SHP77 treated with DMSO at 0.1 percent for 48 hours (cell line): ENCODE measurements at places on chromosomes 2 and 18.

DNA sequence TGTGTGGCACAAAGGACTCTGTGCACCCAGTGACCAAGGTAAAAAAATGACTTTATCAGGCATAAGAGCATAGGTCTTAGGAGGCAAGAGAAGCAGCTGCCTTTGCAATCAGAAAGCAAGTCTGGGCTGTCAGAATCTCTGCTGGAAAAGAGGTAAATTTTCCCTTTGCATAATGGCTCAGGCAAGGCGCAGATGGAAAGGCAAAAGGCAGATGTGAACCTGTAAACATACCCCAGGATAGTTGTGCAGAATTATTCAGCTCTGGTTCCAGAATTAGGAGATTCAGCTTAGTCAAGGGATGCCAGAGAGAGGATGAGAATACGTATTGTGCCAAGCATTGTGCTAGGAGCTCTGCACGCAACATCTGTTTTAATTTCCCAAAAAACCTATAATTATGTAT, 258.7 kb downstream of the CLIP4 start:
- no peak for DNase-seq

- DNase-seq = no peak
Observed at GRCh38 chr2:101884423-101884822, 107.3 kb upstream of the IL1R2 start.

- DNase-seq = no peak
Observed at GRCh38 chr2:121059651-121060649, 225.1 kb downstream of the TFCP2L1 start.

DNA sequence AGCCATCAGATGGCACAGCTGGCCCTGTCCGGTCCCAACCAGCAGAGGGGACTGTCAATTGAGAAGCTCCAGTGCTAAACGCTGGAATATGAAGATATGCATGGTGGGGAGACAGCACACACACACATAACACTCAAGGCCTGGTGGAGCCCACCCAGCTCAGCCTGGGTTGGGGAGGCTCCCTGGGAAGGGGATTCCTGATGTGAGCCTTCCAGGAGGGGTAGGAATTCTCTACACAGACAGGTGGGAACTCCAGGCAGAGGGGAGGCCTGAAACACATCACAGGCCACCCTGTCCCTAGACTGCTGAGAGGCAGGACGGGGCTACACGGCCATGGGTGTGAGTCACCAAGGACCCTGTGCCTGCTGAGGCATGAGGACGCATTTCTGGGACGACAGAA, 49.4 kb upstream of the SH3RF3 start:
- no peak for DNase-seq

- DNase-seq = no peak
Observed at GRCh38 chr2:191333911-191334357, 88.7 kb downstream of the MYO1B start.

GRCh38 chr2:21270708-21271122, 146.9 kb downstream of the TDRD15 start:
- no peak for DNase-seq

DNA sequence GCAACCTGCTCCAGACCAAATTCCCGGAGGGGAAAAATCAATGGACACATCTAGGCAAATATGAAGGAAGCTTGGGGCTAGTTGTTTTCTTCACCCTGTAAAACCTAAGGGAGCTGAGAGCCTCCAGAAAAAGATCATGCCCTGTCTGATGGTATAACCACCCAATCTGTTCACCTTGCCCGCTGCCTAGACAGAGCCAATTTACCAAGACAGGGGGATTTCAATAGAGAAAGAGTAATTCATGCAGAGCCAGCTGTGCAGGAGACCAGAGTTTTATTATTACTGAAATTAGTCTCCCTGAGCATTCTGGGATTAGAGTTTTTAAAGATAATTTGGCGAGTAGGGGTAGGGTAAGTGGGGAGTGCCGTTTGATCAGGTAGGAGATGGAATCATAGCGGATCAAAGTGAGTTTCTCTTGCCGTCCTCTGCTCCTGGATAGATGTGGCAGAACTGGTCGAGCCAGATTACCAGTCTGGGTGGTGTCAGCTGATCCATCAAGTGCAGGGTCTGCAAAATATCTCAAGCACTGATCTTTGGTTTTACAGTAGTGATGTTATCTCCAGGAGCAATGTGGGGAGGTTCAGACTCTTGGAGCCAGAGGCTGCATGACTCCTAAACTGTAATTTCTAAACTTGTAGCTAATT, 35.1 kb upstream of the B4GALT6 start:
- no peak for DNase-seq

DNA sequence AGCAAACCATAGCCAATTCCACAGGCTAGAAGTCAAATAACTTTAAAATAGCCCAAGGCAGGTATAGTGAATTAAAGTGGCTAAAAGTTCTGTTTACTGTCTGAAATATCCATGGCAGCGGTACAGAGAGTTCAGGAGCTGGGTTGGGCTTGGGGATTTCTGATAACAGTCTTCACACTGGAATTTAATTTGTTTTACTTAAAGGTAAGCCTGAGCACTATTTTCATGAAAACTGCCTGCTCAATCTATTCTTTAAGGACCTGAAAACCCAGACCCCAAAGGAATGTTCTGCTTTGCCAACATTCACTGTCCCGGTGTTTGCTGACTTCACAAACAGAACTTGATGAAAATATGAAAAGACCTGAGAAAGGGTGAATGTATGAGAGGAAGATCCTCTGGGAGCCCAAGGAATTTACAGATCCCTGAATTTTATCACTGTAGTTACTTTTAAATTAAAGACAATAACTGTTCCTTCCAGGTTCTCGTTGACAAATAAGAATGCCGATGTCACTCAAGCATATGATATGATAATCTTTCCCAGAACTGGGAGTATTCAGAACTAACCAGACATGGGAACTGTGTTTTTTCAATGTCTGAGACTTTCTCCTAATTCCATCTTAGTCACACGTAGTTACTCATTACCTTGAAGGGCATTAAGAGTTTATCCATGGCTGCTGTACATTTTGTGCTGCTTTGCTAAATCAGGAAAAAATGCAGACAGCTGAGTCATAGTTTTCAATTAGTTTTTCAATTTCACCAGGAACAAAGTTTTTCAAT, 28.3 kb upstream of the ITGB6 start:
- no peak for DNase-seq

- no peak for DNase-seq
Observed at GRCh38 chr2:61660511-61661388, 122.6 kb upstream of the XPO1 start.

DNA sequence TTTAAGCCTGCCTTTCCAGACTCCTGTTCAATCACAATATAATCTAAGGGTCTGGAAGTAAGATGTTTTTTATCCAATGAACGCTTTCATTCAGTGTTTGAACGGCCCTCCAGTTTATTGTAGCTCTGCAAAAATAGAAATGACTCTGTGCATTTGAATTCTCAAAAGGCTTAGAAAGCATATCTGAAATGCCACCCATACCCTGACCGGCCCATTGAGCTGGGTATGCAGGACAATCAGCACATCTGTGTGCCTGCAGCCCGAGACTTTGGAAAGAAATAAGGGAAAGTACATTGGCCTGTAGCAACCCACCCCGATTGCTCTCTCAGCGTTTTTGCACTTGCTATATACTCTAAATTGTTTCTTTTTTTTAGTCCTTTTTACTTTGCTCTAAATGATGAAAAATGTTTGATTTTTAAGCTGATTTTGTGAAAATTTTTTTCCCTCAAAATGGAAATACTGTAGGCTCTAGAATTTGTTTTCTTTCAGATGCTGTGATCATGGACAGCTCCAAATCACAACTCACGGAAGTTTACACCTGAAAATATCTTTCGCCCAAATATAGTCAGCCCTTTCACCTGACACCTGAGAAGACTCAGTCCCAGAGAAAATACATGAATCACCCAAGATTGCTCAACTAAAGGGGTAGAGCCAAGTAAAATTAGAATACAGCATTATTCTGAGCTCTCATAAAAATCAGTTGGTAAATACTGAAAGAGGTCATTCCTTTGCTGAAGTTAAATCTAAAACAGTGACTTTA, 194.5 kb upstream of the SIX3 start:
- no peak for DNase-seq

DNA sequence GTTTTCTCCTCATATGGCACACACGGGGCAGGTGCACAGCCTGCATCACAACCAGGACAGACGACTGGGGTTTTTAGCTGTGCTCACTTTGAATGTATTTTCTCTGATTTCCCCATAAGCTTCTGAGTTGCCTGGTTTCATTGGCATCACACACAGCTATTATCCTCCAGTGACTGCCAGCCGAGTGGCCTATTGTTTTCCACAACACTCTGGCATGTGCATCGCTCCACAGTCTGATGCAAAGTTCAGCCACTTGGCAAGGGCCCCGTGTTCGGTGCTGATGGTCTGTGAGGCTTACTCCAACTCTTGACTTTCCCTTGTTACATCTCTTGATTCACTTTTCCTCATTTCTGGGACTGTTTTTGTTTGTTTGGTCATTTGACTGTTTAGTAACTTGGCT, 593.1 kb downstream of the CBLN2 start:
- no peak for DNase-seq
